ENCODE measurements at places on chromosomes 2 and 18. TPM values are rescaled to one million over a fixed set of nuclear protein-coding genes. Genes with fewer than 3 reads are reported as not detected.
A peak's percentile ranks its signal among the peaks of the same experiment; 100 is the strongest.

- DNase-seq, result peak; percentile 80
These were observed 270.4 kb downstream of the FIGN start for GRCh38 chr2:163465440-163465839.

GRCh38 chr2:10922307-10923007 is 10.7 kb downstream of the KCNF1 start:
- no peak for DNase-seq

- no peak for DNase-seq
These were observed 20.1 kb upstream of the MRPL33 start for GRCh38 chr2:27751377-27751776.

Gene DCDC2C
- 0.20 TPM for polyA plus RNA-seq

- no peak for DNase-seq
These were observed 15.5 kb upstream of the PRKCE start for GRCh38 chr2:45636008-45636407.

GRCh38 chr2:3533836-3534235 is 14.5 kb upstream of the ADI1 start:
- no peak for DNase-seq

- DNase-seq, result no peak
These were observed 1616.3 kb upstream of the ACVR2A start for GRCh38 chr2:146228466-146229058.

DNA sequence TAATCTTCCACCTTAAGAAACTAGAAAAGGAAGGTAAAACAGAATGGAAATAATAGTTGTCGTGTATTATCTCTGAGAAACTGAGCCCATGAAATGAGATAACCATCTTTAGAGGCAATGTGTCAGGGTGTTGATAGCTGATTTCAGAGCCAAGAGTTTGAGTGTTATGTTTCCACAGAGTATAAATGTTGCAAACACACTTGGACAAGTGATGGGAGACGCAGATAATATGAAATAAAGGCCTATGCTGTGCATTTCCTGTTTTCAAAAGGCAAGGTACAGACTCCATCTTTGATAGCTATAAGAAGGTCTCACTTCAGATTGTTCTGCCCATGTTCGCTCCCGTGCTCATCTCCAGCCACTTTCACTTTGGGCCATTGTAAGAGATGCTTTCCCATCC is 25.9 kb upstream of the DNER start:
- no peak for DNase-seq

- DNase-seq, result peak; percentile 10
These were observed 557 bp upstream of the GREB1L start for GRCh38 chr18:21241301-21242048.
